Activated CD8-positive, alpha-beta memory T cell treated with anti-CD3 and anti-CD28 coated beads, Interleukin-2, amount 10 ng/mL, durations not matched to agents 7 days and 5 days (primary cell): ENCODE measurements at places on chromosomes 12 and 14. TPM values are rescaled to one million over a fixed set of nuclear protein-coding genes. Genes with fewer than 3 reads are reported as not detected.

DNA sequence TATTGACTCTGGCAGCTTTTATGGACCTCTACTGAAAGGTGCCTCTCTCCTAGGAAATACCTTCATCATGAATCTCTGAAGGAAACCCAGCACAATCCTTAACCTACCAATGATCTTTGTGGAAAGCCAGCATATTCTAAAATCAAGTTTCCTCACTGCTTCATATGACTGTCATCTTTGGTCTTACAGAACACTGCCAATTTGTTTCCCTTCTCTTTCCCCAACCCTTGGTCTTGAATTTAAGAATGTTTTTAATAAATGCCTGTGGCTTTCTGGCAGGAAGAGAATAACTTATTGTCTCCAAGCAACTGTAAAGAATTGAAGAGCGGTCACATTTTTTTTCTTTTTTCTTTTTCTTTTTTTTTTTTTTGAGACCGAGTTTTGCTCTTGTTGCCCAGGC, 427.6 kb downstream of the IPO8 start:
- H3K4me3 ChIP-seq, result no peak overlapping the region
- no peaks in the 10 kb centered on the region for H3K36me3 ChIP-seq
- no peaks in the 10 kb centered on the region for H3K27me3 ChIP-seq
- H3K4me1 ChIP-seq, result no peaks in the 10 kb centered on the region

RGS6 gene
- 3.1 TPM for total RNA-seq

DNA sequence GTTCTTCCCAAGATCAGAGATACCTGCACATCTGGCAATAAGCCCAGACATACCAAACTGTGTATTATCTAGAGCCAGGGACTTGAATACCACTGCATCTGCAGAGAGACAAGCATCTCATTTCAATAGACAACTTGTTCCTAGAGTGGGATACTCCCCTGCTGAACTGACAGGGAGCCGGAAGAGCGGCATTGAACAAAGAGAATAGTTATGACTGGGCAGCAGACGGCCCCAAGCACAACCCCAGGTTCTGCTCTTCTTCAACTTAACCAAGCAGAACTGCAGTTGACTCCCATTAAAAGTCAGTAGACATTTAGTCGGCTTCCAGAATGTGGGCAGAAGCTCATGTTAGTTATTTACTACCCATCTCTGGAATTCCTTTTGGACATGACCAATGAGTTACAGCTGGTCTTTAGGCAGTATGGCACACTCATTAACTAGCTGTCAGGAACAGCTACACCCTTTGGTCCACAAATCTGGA, 112.9 kb downstream of the HMGA2 start:
- no peaks in the 10 kb centered on the region for H3K36me3 ChIP-seq
- DNase-seq, result no peak
- H3K27me3 ChIP-seq, result peaks cover 8% of the 10 kb centered on the region
- no peak overlapping the region for H3K4me3 ChIP-seq

DNA sequence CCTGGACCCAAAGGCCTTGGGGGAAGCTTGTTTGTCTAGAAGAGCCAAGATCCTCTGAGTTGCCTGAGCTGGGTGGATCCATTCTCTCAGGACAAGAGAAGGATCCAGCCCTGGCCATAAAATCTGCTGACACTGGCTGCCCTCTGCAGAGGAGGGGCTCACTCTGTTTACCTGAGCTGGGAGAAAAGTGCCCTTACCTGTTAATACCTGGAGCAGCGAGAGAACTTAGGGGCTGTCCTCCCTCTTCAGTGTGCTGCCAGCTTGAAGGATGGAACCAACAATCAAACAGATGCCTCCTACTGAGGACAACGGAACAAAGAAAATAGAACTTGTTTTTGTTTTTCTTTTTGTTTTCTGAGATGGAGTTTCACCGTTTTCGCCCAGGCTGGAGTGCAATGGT, 7.3 kb upstream of the KRT7 start:
- DNase-seq, result no peak
- H3K4me1 ChIP-seq, result peaks cover 8% of the 10 kb centered on the region

- H3K27me3 ChIP-seq, result peaks cover 22% of the 10 kb centered on the region
- H3K4me3 ChIP-seq, result no peak overlapping the region
- H3K27ac ChIP-seq, result no peak overlapping the region
- no peaks in the 10 kb centered on the region for H3K36me3 ChIP-seq
- no peak for DNase-seq
These were observed 13.1 kb upstream of the CIPC start for GRCh38 chr14:77084985-77085384.
